Fibroblast of skin of back (primary cell): ENCODE measurements at places on chromosomes 4 and X.

GRCh38 chrX:38103857-38104812 lies 97.8 kb downstream of the SYTL5 start:
- no peak for DNase-seq

- DNase-seq = no peak
Observed at GRCh38 chr4:103364083-103364482, 165.9 kb upstream of the CENPE start.

DNA sequence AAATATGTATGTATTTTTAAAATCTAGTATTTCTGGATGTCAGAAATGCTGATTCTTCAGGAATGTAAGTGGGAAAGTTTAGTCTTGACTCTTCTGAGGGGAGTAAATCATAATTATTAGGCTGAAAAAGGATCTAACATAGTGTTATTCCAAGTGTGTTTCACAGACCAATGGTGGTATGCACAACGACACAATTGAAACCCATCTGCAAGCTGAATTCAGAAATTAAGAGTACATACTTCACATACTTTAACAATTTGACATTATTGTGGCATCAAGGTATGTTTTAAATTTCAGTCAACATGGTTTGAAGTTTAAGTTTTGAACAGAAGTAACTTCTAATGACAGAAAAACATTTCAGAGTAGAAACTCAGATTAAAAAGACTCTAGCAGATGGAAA lies 236.7 kb downstream of the SLC7A11 start:
- DNase-seq = no peak

DNA sequence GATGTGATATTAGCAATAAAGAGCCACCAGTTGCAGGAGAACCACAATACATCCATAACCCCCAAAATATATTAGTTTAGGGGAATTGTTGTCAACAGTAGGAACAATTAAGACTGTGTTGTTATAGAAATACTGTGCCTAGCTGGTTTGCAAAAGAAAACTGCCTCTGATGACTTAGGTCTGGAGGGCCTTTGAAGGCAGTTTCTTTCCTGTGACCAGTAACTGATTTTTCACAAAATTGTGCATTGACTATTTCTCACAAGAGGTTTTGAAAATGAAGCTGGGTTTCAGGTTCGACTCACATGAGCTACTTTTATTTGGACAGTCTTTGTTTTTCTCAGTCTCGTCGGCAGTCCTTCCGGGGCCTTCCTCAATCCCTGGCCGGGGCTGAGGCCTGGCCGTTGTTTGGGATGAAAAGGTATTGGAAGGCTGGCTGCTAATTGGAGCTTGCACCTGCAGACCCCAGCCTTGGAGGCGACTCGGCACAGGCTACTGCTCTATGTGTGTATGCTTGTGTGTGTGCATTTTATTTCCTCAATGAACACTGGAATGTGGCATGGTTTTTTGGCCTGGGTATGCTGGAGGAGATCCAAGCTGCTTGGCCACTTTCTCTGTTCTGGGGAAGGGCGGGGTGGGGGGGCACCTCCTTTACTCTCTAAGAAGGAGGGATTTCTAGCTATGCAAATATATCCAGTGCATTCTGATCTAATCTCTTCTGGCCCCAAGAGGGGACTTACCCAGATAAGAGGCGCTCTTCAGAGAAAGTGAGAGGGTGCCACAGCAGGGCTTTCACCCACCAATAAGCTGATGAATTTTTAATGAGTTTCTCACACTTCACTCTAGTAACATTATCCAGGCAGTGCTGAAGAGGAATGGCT lies 49.5 kb upstream of the LNX1 start:
- DNase-seq = no peak

- peak; percentile 58 for DNase-seq
Observed at GRCh38 chr4:82797405-82798111, 1.0 kb downstream of the SCD5 start.

DNA sequence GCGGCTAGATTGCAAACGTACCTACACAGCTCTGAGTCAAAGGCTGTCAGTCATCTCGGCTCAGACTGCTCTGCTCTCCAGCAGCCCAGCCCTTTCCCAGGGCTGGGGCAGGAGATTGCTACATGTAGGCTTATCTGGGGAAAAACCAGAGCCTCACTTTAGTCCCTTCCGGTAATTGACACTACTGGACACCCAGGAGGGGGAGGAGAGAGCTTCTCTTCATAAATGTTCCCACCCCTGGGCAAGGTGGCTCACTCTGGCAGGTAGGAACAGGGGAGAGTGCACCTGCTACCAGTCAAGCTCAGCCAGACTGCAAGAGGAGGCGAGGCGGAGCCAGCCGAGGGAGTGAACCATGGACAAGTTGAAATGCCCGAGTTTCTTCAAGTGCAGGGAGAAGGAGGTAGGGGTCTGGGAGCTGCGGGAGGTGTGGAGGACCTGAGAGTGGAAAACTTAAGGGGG lies at the start of gene SLC6A14:
Gene SLC6A14 (plus strand): TSS at position 249 of the 459 bp plus-strand sequence. CDS start 104 bp downstream, at position 353.
- no peak for DNase-seq

DNA sequence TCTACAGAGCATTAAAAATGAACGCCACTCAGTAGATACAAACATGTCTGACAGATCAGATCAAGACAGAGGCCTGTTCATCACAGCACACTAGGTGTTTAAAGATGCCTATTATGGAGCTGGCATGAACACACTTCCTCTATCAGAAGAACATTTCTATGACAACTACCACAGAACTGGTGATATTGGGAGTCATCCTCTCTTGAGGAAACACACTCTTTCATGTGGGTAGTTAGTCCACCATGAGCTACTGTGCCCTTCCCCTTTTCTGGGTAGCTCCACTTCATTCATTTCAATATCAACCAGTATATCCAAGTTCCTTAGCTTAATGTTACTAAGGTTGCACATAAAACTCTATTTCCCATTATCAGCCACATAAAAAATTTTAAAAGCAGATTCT lies 46.7 kb downstream of the MAOB start:
- no peak for DNase-seq

DNA sequence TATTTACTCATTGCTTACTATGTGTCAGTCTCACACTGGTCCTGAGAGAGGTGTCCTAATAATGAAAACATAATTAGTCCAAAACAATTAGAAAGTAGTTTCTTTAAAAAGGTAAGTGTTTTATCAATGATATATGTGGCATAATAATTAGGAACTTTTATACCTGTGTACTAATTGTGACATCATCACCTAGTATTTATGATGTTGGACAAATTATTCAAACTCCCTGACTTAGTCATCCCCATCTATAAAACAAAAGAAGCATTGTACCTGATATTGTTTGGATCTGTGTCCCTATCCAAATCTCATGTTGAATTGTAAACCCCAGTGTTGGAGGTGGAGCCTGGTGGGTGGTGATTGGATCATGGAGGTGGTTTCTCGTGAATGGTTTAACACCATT lies 15.8 kb upstream of the ARHGEF38 start:
- DNase-seq = no peak

DNA sequence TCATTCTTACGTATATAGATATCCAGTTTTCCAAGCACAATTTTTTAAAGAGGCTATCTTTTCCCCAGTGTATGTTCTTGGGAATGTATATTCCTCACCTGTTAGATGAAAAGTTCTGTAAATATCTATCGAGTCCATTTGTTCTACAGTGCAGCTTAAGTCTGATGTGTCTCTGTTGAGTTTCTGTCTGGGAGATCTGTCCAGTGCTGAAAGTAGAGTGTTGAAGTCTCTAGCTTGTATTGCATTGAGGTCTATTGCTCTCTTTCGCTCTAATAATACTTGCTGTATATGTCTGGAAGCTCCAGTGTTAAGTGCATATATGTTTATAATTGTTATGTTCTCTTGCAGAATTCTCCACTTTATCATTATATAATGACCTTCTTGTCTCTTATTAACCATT lies 373.1 kb downstream of the PPARGC1A start:
- DNase-seq = no peak

- DNase-seq = no peak
Observed at GRCh38 chrX:20028588-20028987, 37.7 kb upstream of the BCLAF3 start.

- DNase-seq = no peak
Observed at GRCh38 chr4:8329859-8330761, 60.6 kb downstream of the HTRA3 start.

GRCh38 chr4:177118596-177118995 lies 191.1 kb upstream of the NEIL3 start:
- DNase-seq = peak; percentile 86
